ENCODE measurements at places on chromosomes 16 and 17. TPM values are rescaled to one million over a fixed set of nuclear protein-coding genes. Genes with fewer than 3 reads are reported as not detected.

The CFAP97D1 gene
- not detected for total RNA-seq

The ITGAX gene
- under 0.01 TPM for total RNA-seq

The TMEM106A gene
- 0.95 TPM for total RNA-seq

The GFAP gene
- total RNA-seq = 0.17 TPM

The SOCS1 gene
- total RNA-seq = 9.8 TPM

The C16orf87 gene
- total RNA-seq = 3.0 TPM

The FSCN2 gene
- total RNA-seq = 2.8 TPM

The HERPUD1 gene
- total RNA-seq = 43.2 TPM

The SOX15 gene
- 0.32 TPM for total RNA-seq

The DHX38 gene
- 164 TPM for total RNA-seq

The RDM1 gene
- 0.16 TPM for total RNA-seq

The ALOXE3 gene
- total RNA-seq = not detected

The SPNS3 gene
- not detected for total RNA-seq

The CDH5 gene
- total RNA-seq = under 0.01 TPM

The CD79B gene
- 0.16 TPM for total RNA-seq

The TMEM170A gene
- 8.5 TPM for total RNA-seq

The PTRH2 gene
- 23.6 TPM for total RNA-seq

The GLP2R gene
- total RNA-seq = not detected

The MGAT5B gene
- total RNA-seq = 0.32 TPM

The MYO19 gene
- total RNA-seq = 30.1 TPM
